ENCODE measurements at places on chromosomes 16 and 17.

DNA sequence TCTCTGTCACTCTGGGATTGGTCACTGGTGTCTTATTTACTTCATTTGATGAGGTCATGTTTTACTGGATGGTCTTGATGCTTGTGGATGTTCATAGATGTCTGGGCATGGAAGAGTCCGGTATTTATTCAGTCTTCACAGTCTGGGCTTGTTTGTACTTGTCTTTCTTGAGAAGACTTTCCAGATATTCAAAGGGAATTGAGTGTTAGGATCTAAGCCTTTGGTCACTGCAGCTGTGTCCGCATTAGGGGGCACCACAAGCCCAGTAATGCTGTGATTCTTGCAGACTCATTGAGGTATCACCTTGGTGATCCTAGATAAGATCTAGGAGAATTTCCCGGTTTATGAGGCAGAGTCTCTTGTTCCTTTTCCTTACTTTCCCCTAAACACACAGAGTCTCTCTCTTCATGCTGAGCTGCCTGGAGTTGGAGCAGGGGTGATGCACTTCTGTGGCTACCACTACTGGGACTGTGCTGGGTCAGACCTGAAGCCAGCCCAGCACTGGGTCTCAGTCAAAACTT, 214.7 kb downstream of the SPECC1 start:
- DNase-seq = no peak

DNA sequence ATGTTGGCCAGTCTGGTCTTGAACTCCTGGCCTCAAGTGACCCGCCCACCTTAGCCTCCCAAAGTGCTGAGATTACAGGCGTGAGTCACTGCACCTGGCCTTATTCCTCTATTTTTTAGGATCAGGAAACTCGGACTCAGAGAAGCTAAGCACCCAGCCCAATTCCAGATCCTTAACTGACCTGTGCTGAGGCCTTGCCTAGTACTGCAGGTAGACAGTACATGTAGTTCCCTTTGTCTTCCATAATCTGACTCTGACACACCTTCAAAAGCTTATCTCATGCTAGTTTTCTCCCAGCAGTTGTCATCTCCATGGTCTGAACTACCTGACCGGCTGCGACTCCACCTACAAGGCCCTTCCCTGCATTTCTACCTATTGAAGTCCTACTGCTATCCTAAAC, 65.7 kb upstream of the AXIN2 start:
- DNase-seq = no peak

- no peak for DNase-seq
Observed at GRCh38 chr16:49675413-49675812, 180.5 kb downstream of the ZNF423 start.

- DNase-seq = peak; percentile 27
Observed at GRCh38 chr17:57607553-57608120, 137.5 kb downstream of the CCDC182 start.

DNA sequence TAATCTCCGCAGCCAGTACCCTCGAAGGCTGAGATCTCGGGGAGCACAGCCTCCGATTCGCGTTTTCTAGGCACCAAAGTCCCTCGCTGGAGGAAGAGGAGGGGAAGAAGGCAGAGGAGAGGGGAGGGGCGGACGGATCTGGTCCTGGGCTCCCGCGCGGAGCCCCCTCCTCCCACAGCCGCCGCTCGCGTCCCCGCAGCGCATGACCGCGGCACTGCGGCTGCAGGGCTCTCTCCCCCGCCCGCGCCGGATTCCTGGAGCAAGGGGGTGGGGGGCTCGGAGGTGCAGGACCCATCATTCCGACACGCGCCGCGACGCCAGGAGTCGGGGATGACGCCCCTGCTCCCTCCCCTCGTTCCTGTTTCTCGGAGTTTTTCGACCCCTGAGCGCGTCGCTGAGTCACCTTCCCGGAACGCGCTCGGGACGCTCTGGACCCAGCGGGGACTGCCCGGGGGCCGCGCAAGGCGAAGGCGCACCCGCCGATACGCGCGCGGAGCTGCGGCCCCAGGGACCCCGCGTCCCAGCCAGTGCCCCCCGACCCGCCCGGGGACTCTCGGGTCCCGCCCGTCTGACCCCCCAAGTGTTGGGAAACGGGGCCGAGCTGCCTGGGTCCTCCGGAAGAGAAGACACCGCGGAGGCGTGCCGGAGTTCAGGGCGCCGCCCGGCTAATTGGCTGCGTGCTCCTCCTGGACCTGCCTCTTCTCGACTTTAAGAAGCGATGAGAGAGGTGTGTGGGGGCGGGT, 1.4 kb upstream of the SPHK1 start:
- DNase-seq = peak; percentile 54

GRCh38 chr16:23088018-23088417, 61.2 kb downstream of the USP31 start:
- DNase-seq = no peak

GRCh38 chr17:42153919-42154742, 658 bp downstream of the RAB5C start:
- no peak for DNase-seq

- no peak for DNase-seq
Observed at GRCh38 chr16:69495821-69496220, 69.9 kb upstream of the NFAT5 start.

DNA sequence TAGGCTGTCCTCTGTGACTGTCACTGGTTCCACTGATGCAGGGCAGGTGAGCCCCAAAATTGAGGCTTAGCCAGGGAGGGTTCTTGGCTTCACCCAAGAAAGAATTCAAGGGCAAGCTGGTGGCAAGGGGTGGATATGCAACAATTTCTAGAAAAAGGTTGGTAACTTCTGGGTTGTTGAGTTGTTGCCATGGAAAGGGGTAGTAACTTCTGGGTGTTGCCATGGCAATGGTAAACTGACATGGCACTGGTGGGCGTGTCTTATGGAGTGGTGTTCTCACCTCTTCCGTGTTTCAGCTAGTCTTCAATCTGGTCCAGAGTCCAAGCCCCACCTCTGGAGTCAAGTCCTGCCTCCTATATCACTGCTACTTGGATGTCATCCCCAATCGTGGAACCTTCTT, 9.5 kb upstream of the GUCY2D start:
- peak; percentile 35 for DNase-seq

- no peak for DNase-seq
Observed at GRCh38 chr17:37729905-37730304, 15.0 kb downstream of the HNF1B start.

- DNase-seq = peak; percentile 62
Observed at GRCh38 chr17:30378241-30378824, 394 bp upstream of the CPD start.

DNA sequence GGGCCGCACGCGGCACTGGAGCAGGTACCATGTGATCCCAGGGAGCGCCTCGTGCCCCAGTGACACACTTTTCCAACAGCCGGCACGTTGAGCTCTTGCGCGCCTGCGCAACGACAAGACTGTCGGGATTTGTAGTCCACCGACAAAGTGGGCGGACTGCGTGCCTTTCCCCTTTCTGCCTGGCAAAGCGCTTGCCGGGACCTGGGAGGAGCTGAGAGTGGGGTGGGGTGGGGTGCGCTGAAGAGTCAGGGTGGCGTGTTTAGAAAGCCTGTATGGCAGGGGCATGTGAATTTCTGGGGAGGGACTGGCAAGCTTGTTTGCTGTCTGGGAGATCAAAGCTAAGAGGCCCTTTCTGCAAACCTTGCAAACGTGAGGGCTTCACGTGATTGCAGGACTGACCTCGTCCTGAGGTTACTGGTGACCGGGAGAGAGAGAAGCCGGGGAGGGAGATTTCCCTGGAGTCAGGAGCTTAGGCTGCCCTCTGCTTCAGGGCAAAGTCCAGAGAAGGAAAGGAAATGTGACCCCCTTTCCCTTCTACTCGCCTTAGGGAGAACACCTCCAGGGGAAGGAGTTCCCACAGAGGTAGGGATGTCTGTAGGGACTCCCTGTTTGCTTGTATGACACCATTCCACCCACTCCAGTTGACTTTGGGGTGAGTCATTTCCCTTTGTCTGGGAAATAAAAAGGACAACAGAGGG, 429 bp upstream of the NR1D1 start:
- DNase-seq = peak; percentile 93

DNA sequence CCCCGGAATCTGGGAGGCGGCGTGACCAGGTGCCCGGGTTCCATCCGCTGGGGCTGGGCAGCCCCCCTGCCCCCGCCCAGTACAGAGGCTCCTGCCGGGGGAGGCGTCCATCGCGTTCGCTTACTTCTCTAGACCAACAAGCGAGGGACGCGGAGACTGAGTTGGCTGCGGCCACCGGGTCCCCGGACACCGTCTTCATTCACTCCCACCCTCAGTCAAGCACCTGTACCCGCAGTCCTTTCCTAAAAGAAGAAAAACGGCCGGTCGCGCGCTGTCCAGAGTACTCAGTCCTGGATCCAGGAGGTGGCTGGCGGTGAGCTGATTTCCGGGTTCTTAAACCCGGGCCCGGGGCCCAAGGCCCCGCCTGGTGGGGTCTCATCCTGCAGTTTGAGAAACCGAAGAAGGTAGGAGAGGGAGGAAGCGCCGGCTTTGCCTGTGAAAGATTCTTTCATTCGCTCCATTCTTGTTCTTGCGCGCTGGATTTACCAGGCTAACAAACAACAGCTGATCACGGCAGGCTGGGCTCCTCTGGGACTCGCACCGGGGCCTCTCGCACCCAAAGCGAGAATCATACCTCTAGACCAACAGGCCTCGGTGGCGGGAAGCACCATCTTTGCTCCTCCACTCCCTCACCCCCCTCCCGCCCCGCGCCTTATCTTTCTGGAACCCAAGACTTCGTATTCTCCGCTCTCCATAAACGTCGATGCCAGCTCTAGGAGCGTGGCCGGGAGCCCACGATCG, 17.4 kb upstream of the OR1F1 start:
- DNase-seq = no peak

GRCh38 chr17:50145532-50146229, 4.8 kb downstream of the PPP1R9B start:
- DNase-seq = no peak

GRCh38 chr17:78140169-78141051, 5.8 kb upstream of the C17orf99 start:
- peak; percentile 96 for DNase-seq

- DNase-seq = no peak
Observed at GRCh38 chr16:69626256-69626655, 60.5 kb downstream of the NFAT5 start.

GRCh38 chr17:7930841-7931631, 710 bp downstream of the TRAPPC1 start:
- no peak for DNase-seq

DNA sequence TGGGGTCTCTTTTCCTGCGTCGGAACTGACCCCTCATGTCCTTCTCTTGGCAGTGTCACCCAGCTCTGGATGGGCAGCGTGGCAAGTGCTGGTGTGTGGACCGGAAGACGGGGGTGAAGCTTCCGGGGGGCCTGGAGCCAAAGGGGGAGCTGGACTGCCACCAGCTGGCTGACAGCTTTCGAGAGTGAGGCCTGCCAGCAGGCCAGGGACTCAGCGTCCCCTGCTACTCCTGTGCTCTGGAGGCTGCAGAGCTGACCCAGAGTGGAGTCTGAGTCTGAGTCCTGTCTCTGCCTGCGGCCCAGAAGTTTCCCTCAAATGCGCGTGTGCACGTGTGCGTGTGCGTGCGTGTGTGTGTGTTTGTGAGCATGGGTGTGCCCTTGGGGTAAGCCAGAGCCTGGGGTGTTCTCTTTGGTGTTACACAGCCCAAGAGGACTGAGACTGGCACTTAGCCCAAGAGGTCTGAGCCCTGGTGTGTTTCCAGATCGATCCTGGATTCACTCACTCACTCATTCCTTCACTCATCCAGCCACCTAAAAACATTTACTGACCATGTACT, 13.2 kb downstream of the IGFBP4 start:
- DNase-seq = no peak

DNA sequence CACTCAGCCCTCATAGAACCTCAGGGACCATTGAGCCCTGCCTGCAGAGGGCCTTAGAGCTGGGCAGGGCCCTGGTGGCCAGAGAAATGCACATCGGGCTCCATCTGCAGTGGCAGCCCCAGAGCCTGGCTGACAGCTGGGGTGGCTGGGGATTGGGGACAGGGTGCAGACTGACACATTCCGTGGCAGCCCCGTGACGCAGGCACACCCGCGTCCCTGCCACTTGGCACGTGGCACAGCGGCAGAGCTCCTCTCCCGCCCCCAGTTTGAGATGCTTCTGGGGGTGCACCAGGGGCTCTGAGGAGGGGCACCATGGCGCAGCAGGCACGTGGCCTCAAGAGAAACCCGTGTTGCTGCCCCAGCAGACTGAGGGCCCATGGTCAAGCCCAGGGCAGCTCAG, 2.2 kb downstream of the FBXL16 start:
- no peak for DNase-seq

DNA sequence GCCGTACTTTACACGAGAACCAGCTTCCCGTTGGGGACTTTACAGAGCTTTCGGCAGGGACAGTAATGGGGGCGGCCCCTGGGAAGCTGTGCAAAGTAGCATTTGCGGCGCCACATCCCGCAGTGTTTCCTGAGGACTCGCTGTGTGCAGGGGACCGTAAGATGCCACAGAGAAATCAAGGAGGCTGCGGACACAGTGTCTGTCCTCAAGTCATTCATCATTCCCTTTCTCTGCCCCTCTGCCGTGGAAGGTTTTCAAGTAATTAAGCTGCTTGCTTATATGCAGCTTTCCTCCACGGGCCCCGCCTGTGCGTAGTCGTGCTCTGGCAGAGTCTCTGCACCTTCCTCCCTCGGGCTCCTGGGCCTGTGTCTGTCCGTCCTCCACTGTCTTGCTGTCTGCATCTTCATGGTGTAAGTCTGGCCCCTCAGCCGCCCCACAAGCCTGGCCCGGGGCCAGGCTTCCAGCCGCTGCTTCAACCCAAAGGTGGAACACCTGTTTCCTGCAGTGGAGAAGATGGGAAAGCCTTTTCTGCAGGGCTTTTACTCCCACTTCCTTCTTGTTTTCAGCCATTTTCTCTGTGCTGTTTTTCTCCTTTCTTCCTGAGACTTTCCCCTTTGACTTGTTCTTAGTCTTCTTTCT, 216.9 kb upstream of the CHMP6 start:
- no peak for DNase-seq

- no peak for DNase-seq
Observed at GRCh38 chr17:1605681-1606351, 22.8 kb downstream of the SLC43A2 start.

GRCh38 chr16:60110531-60110930, 1376.4 kb upstream of the GOT2 start:
- DNase-seq = no peak

DNA sequence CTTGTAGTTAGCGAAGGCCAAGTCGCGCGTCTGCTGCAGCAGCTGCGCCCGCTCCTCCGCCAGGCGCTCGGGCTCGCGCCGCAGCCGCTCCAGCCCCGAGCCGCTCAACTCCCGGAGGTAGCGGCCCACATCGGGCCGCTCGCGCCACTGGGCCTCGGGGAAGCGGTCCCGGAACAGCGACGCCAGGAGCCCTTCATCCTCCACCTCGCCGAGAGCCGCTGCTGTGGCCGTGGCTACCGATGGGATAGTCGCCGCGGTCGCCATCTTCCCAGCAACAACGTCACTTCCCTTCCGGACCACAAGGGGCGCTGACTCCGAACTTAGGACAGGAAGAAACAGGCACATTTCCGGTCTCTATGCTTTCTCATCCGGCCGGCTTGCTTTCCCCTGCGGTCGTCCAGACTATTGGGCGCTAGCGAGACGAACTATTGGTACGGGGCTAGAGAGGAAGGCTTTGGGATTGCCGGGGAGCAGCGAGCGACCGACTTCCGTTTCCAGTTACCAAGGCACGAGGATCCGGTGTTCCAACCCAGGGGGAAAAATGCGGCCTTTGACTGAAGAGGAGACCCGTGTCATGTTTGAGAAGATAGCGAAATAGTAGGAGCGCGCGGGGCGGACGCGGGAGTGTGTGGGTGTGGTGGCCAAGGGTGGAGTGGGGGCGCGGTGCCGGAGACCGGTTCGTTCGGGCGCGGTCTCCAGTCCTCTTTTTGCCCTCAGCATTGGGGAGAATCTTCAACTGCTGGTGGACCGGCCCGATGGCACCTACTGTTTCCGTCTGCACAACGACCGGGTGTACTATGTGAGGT, at the start of the genes COG8 and NIP7:
COG8 (minus strand) TSS at position 276 of the 806 bp plus-strand sequence; CDS start at position 264, 12 bp downstream.
NIP7 (plus strand) TSS at position 484 of the 806 bp plus-strand sequence; CDS start at position 542, 58 bp downstream.
- DNase-seq = peak; percentile 96
